Mucosa of gallbladder (tissue), 1 donor: ENCODE measurements at places on chromosomes 4 and X. TPM values are rescaled to one million over a fixed set of nuclear protein-coding genes. Genes with fewer than 3 reads are reported as not detected.

FMR1NB gene
- not detected for total RNA-seq

SLC30A9 gene
- 51.9 TPM for total RNA-seq

TLL1 gene
- total RNA-seq, result 1.2 TPM

PNCK gene
- 28.3 TPM for total RNA-seq

ERAS gene
- total RNA-seq, result not detected

RBM47 gene
- 143 TPM for total RNA-seq

LIMCH1 gene
- total RNA-seq, result 90.3 TPM

PHOX2B gene
- total RNA-seq, result 0.26 TPM
